Activated CD8-positive, alpha-beta T cell treated with anti-CD3 and anti-CD28 coated beads, Interleukin-2, amount 10 ng/mL, durations not matched to agents 7 days and 5 days (primary cell): ENCODE measurements at places on chromosomes 6 and 20. TPM values are rescaled to one million over a fixed set of nuclear protein-coding genes. Genes with fewer than 3 reads are reported as not detected.
A peak's percentile ranks its signal among the peaks of the same experiment; 100 is the strongest.

Gene ID4
- not detected for total RNA-seq

- DNase-seq, result no peak
These were observed 47.9 kb upstream of the SLC22A16 start for GRCh38 chr6:110524305-110524704.

DNA sequence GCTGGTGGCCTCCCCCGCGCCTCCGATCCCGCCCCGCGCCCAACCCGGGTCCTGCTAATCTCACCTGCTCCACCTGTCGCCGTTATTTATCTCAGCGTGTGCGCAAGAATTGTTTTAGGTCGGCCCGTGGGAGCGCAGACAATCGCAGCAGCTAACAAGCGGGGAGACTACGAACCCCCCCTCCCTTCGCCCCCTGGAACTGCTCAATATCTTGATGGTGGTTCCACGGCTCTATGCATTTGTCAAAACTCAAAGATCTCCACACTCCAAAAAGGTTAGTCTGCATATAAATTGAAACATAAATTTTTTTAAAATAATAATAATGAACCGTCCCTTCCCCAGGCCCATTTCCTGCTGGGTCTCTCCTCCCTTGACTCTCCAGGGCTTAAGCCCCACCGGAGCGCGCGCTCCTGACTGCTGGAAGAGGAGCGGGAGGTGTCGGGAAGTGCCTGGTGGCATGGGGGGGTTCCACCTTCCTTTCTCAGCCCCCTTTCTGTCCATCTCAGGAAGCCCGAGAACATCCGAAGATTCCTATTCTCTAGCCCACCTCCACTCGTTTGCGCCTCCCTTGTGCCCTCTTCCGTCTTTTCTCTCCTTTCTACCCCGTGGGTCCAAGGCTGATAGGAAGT lies 1.6 kb upstream of the MDGA1 start:
- DNase-seq, result peak; percentile 64

GRCh38 chr6:150925976-150926375 lies 60.5 kb downstream of the MTHFD1L start:
- no peak for DNase-seq

- no peak for DNase-seq
These were observed 44.2 kb downstream of the COL11A2 start for GRCh38 chr6:33147807-33148666.

DNA sequence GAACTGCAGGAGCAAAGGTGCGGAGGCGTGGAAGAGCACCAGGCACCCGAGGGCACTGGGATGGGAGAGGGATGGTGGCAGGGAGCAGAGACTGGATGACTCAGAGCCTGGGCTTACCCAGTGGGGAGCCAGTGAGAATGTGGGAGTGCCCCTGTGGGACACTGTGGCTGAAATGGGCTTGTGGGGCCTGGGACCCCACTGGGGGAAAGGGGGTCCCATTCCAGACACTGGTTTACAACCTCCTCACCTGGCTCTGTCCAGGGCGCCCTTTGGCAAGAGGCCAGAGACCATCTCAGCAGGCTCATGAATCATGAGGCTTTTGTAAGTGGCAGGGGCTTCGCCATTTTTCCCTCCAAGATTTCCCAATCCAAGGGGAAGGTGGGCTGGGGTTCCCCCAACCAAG lies 124.0 kb upstream of the MAFB start:
- no peak for DNase-seq

DNA sequence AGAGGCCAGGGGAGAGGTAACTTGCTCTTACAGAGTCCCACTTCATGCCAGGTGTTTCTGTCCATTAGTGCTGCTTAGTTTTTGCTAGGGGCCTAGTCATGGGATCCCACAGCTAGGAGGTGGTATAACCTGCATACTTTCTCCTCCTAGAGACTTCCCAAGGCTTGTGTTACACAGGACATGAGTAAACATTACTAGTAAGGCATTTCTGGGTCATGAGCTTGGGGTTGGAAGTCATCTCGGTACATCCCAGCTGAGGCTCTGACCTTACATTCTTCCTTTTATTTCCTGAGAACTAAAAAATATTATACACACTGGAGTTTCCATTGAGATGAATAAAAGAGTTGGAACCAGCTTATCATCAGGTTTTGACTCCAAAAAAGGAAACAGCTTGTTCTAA lies 20.9 kb upstream of the PNPLA1 start:
- no peak for DNase-seq

GRCh38 chr6:31285486-31285885 lies 13.6 kb upstream of the HLA-C start:
- no peak for DNase-seq

Gene CCM2L
- not detected for total RNA-seq
